ENCODE measurements at places on chromosomes 16 and 17. TPM values are rescaled to one million over a fixed set of nuclear protein-coding genes. Genes with fewer than 3 reads are reported as not detected.

Gene LRRC37B
- total RNA-seq: 68.5 TPM

Gene MYH13
- not detected for total RNA-seq

Gene TEX19
- not detected for total RNA-seq

Gene HIC1
- 5.2 TPM for total RNA-seq

Gene PHLPP2
- total RNA-seq: 10.5 TPM

Gene TBC1D3
- not detected for total RNA-seq

Gene TRIM72
- total RNA-seq: not detected

Gene BICDL2
- total RNA-seq: not detected

Gene TBC1D3H
- not detected for total RNA-seq

Gene KRT12
- not detected for total RNA-seq

Gene SHBG
- not detected for total RNA-seq

Gene C1QBP
- total RNA-seq: 78.9 TPM

Gene HOXB4
- 4.5 TPM for total RNA-seq

Gene RND2
- 0.29 TPM for total RNA-seq

Gene CCL16
- total RNA-seq: not detected

Gene CACNG1
- not detected for total RNA-seq

Gene ARHGAP44
- total RNA-seq: not detected

Gene GNGT2
- 2.9 TPM for total RNA-seq

Gene CHST4
- total RNA-seq: not detected

Gene MMP2
- total RNA-seq: 0.84 TPM

Gene DRG2
- total RNA-seq: 61.0 TPM

Gene ATP6V0C
- 129 TPM for total RNA-seq

Gene FBXO39
- total RNA-seq: 0.20 TPM

Gene ZPBP2
- 1.2 TPM for total RNA-seq

Gene VMO1
- not detected for total RNA-seq

Gene HSD17B1
- 1.2 TPM for total RNA-seq

Gene ATP1B2
- 0.52 TPM for total RNA-seq
